Muscle of arm (tissue), 14 donors: ENCODE measurements at places on chromosomes 3 and 15. TPM values are rescaled to one million over a fixed set of nuclear protein-coding genes. Genes with fewer than 3 reads are reported as not detected.

Gene GOLGA6B
- polyA plus RNA-seq = not detected

DNA sequence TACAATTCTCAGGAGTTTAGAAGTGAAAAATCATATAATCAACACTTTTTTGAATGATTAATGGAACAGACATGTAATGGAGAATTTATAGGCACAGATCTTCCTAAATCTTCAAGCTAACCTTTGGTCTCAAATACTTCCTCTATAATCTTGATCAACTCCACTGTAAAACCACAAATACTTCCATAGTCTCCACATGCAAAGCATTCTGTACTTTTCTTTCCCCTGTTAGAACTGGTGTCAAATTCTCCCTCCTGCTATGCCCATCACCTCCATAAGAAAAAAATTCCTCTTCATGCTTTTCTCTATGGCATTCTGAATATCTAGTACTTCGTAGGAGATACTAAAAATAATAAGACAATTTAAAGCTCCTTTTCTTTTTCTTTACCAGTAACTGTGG, 214.3 kb downstream of the ADAMTS9 start:
- no peak for DNase-seq

DNA sequence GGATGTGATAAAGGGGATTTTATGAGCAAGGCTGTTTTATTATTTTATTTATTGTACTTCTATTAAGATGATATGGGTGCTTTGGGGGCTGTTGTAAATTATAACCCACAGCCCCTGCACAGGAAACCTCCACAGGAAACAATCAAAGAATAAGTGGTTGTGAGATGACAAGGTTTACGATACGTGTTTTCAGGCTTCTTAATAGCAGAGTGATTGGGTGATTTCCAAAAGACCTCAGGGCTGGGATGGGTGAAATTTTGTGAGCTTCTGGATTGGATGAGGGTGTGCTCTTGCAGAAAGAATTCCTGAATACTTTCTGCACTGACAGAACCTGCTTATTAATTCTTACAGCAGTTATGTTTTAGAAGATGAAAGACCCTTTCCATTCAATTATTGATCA, 21.4 kb downstream of the CHL1 start:
- no peak for DNase-seq

DNA sequence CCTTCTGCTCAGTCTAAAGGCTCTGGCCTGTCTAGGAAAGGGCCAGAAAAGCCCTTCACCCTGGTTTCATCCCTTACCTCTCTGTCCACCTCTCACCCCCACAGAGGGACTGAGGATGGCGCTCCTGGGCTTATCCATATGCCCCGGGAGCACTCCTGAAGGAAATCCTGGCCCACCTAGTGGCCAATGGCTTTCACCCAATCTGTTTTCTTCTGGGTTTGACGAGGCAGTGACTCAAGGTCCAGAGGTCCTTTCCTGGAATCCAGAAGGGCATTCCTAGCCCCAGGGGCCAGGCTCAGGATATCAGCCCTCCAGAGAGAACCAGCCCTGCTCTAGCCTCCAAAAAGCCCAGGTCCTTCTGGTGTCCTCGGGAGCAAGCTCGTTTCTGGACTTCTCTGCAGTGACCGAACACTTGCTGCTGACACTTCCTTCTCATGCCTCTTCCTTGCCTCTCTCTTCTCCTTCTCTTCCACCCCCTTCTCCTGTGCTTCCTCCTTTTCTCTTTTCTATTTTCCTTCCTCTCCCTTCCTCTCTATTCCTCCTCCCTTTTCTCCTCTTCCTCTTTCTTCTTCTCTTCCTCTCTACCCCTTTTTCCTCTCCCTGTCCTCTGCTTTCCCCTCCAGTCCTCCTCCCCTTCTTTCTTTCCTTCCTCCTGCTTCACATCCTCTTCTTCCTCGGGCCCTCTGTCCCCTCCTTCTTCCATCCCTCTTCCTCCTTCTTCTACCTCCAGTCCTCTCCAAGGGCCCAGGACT, 59.6 kb downstream of the RHCG start:
- DNase-seq = no peak

Gene SMAD6
- polyA plus RNA-seq = not detected

Gene AMT
- 7.3 TPM for polyA plus RNA-seq

- DNase-seq = no peak
Observed at GRCh38 chr3:81549388-81549787, 212.1 kb downstream of the GBE1 start.

DNA sequence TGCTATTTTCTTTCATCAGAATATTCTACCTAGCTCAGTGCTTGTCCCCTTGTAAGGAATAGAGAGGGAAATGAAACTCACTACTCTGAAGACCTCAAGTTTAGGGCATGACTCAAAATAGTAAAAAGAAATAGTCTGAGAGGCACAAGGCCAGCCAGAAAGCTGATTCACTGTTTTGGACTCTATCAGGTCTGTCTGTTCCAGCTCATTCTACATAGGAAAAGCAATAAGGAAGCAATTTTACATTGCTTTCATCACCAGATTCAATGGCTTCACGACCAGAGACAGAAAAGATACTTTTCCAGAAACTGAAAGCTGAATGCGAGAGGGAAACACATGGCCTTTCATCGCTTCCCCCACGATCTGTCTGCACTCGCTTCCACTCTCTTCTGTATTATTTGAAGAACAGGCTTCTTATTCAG, 276.0 kb downstream of the GBE1 start:
- peak; percentile 76 for DNase-seq

DNA sequence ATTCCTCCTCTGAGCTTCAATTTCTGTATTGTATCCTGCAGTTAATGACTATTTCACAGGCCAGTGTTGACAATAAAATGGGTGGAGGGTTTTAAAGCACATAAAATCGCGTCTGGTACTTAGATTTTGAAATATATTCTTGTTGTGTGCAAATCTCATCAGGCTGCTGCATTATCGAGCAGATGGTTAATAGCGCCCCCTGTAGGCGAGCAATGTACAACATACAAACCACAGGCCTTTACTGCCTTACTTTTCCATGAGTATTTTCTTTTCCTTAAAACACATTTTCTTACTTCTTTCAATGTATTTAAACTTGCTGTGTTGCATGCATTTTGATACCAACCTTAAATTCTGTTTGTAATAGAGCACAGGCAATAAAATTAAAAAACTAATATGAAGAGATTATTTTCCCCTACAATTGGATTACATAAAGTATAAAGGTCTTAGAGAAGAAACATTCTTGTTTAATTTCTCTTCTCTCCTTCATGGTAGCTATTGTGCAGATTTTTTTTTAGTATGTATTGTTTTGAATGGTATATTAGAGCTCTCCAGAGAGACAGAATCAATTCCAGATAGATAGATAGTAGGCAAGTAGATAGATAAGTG, 608.4 kb downstream of the CADM2 start:
- DNase-seq = peak; percentile 44

- DNase-seq = no peak
Observed at GRCh38 chr3:99498550-99499234, 139.7 kb upstream of the COL8A1 start.

GRCh38 chr3:122612696-122613095, 35.2 kb downstream of the PARP15 start:
- no peak for DNase-seq

DNA sequence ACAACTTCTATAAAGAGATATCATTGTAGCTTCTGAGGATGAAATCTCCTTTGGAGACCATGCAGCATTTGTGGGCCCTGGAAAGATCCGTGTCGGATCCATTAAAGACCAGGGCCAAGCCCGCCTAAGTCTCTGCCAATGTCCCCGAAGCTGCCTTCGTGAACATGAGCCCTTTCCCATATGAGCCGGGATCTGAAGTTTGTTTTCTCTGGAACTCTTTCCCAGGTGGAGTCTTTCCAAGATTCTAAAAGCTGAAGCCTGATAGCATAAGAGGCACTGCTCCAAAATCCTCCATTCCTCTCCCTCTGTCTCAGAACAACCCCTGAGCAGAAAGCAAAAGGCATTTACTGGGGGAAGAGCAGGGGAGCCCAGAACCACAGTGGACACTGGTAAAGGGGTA, 274.6 kb downstream of the NTRK3 start:
- peak; percentile 51 for DNase-seq

GRCh38 chr3:123642957-123643330, 58.1 kb upstream of the HACD2 start:
- DNase-seq = no peak

GRCh38 chr15:66993874-66994696, 71.3 kb upstream of the SMAD3 start:
- no peak for DNase-seq

Gene SPCS1
- 78.7 TPM for polyA plus RNA-seq

Gene ARGFX
- polyA plus RNA-seq = not detected

GRCh38 chr3:129503471-129504291, 24.8 kb upstream of the RHO start:
- DNase-seq = no peak

- no peak for DNase-seq
Observed at GRCh38 chr3:13876451-13877100, 3.3 kb downstream of the WNT7A start.

Gene SERPINI2
- 0.13 TPM for polyA plus RNA-seq

DNA sequence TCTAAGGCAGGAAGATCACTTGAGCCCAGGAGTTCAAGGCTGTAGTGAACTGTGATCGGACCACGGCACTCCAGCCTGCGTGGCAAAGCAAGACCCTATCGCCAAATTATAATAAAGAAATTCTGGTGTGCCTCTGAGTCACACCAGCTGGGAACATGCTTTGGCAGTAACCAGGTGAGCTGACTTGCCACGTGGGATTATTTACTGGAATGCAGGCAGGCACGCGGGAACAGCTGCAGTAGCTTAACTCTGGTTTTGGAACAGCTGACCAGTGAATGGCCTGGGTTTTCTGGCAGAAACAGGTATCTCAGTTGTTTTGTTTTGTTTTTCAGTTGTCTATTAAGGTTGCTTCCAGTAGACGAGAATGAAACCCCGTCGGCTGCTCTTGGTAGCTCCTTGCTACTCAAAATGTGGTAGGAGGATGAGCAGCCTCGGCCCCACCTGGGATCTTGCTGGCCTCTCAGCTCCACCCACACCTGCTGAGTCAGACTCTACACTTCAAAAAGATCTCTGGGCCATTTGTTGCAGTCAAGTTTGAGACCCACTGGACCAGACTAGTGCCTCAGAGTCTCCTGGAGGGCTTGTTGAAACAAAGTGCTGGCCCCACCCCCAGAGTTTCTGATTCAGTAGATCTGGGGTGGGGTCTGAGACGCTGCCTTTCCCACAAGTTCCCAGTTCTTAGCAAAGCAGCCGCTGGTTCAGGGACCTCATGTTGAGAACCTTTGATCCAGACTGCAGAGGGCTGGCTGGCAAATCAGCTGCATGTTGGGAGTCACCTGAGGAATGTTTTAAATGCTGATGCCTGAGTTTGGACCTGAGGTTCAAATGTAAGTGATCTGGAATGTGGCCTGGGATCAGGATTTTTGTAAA, 26.6 kb downstream of the IDH2 start:
- DNase-seq = no peak

Gene CACNA2D3
- 3.3 TPM for polyA plus RNA-seq

- DNase-seq = no peak
Observed at GRCh38 chr3:14555835-14556234, 15.7 kb upstream of the GRIP2 start.

GRCh38 chr15:68556139-68556990, 22.4 kb upstream of the CORO2B start:
- no peak for DNase-seq

Gene TRH
- not detected for polyA plus RNA-seq

GRCh38 chr3:139234491-139234890, 109.3 kb upstream of the MRPS22 start:
- DNase-seq = no peak

Gene GABRR3
- polyA plus RNA-seq = not detected

GRCh38 chr15:33700695-33701303, 267.5 kb upstream of the CHRM5 start:
- DNase-seq = peak; percentile 81

DNA sequence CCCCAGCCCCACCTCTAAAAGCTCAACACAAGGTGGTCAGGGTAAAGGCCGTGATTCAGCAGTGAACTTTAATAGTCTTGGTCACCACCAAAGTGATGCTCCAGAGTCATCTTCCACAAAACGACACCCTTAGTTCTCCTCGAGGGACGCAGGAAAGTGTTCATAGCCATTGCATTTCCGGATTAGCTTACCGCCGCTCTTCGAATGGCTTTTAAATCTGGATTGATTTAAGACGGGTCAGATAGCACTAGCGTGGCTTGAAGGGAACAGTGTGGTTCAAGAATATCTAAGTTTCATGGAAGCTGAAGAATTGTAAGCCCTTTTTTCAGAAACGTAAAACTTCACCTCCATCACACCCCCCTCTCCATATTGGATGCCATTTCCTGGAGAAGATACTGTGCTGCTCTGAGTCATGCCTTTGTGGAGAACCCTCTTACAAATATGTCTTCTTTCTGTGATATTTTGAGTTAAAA, 829 bp downstream of the RNF7 start:
- DNase-seq = peak; percentile 44

- no peak for DNase-seq
Observed at GRCh38 chr15:81229586-81229985, 32.9 kb downstream of the IL16 start.

Gene GPR176
- 4.0 TPM for polyA plus RNA-seq

Gene SEMA3F
- 10.9 TPM for polyA plus RNA-seq

- DNase-seq = no peak
Observed at GRCh38 chr15:85587707-85588411, 206.9 kb downstream of the KLHL25 start.

Gene GPR160
- 3.0 TPM for polyA plus RNA-seq

Gene CLDN18
- 0.31 TPM for polyA plus RNA-seq

Gene AHSG
- 0.31 TPM for polyA plus RNA-seq

DNA sequence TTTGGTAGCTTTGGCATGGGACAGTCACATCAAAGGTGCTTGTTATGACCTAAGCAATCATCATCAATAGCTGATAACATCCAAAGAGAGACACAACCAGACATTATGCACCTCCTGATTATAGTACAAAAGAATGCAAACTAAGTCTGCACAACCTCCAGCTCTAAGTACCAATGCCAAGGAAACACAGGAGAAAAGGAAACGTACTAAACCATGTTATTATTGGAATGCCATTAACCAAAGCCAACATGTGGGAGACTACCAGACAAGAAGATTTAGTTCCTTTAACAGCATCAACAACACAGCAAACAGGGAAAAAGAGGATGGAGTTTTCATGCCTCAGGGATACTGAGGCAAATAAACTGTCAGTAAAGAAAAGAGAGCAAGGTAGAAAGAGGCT, 61.4 kb downstream of the CD47 start:
- no peak for DNase-seq

Gene PBRM1
- 30.0 TPM for polyA plus RNA-seq

GRCh38 chr3:134707908-134708597, 57.2 kb upstream of the KY start:
- DNase-seq = no peak

GRCh38 chr15:50182219-50183013, 420 bp downstream of the SLC27A2 start:
- DNase-seq = peak; percentile 7

DNA sequence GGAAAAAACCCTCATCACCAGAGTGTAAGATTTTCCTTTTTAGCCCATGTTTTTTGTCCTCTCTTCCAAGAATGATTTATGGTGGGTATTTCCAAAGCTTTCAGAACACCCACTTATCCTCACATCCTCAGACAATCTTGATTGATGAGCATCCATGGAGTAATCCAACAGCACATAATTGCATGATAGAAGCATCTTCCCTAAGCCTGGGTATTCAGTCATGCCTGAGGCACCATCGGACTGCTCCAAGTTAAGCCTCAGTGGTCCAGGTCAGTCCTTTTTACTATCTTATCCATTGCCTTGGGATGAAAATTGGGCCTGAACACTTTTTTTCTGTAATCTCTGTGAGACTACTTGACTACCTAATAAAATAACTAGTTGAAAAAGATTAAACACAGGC, 676.0 kb upstream of the SEMA6D start:
- no peak for DNase-seq
